ENCODE measurements at places on chromosomes 13 and 19.

GRCh38 chr19:18660939-18661670 lies 22.4 kb upstream of the CRTC1 start:
- DNase-seq: no peak

DNA sequence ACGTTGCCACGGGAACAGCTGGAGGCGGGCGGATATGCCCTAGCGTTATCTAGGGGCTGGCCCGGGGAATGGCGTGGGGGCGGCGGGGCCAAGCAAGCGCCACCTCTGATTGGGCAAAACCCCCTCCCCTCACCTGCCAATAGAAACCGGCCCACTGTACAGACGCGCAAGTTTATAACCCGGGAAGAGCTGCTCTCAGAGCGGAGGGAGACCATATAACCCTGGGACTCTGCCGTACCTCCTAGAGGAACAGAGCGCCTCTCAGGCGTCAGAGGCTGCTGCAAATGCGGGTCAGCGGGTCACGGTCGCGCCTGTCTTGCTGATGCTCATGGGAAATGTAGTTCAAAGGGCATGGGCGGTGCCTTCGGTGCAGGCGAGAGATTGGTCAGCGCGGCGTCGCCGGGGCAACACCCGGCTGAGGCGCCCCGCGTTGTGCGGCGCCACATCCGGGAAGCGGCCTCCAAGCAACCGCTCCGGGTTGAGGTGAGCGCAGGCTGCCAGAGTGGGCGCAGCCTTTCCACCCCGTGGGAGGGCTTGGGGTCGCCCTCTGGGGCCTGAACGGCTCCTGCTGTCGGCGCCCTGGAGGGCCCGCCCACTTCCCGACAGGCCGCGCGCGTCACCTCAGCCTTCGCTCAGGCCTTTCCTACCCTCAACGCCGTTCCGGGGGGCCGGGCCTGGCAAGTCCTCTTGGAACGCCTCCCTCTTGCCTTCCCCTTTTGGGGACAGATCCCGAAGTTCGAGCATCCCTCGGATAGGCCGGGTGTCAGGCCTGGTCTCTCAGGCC lies at the start of gene ZNF446:
ZNF446 (plus strand) TSS at position 639 of the 784 bp plus-strand sequence. CDS start 867 bp downstream, outside the sequence.
- peak; percentile 94 for DNase-seq

DNA sequence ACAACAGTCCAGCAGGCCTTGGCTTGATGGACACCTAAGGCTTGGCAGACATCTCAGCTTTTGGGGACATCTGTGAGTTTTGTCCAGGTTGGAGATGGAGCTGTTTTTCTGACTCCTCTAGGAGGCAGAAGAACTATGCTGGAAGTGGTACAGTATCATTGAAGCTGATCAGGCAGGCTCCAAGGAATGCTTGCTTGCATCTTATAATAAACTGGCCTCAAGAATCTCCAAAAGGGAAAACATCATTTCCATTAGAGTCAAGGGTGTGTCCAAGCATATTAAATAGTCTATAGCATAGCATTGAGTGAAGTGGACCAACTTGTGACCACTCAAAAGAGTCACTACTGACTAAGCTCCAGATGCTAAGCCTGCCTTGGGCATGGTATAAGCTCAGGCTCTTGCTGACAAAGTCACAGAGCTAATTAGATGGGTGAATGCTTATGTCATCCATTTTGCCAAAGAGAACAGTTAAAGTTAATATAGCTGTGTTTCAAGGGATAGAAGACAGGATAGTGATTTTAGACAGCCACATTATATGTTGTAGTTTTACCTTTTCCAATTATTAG lies 216.0 kb downstream of the DNAJC15 start:
- no peak for DNase-seq

DNA sequence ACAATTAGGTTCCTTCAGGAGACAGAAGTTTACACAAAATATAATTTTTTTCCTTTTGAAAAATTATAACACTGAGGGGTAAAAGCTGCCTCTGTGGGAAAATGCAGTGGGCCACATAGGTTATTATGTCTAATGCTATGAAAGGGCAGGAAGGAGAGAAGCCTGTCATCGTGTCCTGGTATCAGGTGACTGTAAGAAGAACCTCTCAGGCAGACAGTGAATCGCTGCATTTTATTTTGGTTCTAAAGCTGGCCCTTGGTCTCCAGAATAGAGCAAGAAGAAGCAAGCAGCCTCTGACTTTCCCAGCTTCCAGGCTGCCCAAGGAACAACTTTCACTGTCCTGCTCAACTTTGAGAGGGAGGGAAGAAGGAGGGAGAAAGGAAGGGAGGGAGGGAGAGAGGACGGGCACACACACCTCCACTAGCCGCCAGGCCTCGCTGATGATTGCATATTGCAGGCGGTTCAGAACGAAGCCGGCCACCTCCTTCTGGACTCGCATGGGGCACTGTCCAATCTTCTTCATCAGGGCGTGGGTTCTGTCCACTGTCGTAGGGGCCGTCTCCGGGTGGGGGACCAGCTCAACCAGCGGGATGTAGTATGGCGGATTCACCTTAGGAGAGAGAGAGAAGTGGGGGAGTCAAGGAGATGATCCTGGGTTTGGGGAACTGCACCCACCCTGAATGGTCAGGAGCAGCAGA lies 93.8 kb downstream of the CRYL1 start:
- DNase-seq: no peak

DNA sequence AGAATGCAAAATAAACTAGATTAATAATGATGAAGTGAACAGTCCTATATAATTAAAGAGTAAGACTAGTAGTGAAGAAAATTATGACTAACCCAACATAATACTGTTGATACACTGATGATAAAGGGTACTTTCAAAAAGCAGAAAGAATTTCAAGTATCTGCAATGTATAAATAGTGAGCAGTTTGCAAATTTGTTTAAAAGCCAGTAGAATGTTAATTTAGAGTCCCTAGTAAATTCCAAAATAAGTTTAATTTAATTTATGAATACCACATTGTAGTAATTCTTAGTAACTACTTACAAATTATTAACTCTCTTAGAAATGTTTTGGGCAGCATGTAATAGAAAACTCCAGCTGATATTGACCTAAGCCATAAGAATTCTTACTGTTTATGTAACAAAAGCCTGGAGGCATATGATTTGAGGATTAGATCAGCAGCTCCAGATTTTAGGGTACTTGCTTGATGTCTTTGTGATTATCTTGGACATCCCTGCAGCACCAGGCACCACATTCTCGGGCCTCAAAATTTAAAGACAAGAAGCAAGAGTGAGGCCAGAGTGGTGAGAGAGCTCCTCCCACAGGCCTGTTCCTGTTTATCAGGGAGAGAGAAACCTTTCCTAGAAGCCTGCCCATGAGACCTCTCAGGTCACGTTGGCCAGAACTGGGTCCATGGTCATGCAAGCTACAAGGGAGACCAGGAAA lies 67.6 kb upstream of the TDRD3 start:
- DNase-seq: no peak

- DNase-seq: no peak
Measured at GRCh38 chr13:23421596-23421995, 11.9 kb downstream of the SACS start.

DNA sequence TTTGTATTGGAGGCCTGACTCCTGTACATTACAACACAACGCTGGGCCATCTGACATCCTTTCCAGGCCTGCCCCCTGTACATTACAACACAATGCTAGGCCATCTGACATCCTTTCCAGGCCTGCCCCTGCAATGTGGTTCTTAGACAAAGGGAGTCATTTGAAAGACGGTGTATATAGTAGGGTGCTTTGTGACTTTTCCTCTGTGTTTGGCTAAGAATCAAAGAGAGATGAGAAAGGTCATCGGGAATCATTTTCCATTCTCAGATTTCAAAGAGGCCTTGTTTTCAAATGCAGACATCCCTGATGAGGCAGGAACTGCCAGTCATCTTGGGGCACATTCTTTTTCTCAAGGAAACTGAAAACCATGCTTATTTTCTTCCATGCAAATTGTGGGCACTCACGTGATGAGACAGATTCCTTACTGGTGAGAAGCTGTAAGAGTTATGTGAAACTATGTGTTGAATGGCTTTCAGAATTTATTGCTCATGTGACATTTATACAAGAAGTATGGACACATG lies 551.6 kb downstream of the MYO16 start:
- no peak for DNase-seq

DNA sequence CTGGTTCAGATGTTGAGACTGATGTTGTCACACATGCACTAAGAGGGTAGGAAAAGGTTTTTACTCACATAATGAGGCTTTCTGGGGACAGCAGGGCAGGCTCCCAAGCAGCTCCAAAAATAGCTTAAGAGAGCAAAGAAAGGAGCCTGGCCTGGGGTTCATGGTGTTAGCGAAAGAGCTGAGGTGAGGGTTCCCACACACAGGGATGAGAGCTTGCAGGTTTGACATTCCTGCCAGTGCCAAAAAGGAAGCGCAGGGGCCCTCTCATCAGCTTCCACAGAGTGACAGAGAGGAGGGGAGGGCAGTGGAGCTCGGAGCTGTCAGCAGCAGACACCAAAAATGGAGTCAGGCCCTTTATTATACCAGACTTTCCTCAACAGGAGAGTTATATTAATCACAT lies 65.5 kb upstream of the FAM216B start:
- no peak for DNase-seq

DNA sequence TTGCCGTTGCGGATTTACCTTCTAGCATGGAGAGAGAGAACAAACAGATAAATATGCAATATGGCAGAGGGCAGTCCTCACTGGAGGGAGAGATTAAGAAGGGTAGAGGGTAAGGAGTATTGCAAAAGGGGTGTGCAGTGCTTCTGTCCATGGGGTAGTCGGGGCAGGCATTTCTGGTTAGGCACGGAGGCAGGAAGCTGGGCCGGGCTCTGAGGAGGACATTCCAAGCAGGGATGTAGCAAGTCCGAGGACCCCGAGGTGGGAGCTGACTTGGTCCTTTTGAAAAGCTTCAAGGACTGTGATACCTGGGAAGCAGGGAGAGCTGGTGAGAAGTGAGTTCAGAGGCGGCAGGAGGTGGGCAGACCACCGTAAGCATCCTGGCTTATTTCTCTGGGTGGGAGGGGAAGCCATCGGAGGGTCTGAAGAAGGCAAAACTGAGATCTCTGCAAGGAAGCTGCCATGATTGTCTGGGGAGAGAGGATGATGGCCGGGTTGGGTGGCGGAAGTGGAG lies 214.9 kb downstream of the FGF9 start:
- DNase-seq: no peak

GRCh38 chr13:110262508-110263291 lies 44.3 kb downstream of the COL4A1 start:
- no peak for DNase-seq

DNA sequence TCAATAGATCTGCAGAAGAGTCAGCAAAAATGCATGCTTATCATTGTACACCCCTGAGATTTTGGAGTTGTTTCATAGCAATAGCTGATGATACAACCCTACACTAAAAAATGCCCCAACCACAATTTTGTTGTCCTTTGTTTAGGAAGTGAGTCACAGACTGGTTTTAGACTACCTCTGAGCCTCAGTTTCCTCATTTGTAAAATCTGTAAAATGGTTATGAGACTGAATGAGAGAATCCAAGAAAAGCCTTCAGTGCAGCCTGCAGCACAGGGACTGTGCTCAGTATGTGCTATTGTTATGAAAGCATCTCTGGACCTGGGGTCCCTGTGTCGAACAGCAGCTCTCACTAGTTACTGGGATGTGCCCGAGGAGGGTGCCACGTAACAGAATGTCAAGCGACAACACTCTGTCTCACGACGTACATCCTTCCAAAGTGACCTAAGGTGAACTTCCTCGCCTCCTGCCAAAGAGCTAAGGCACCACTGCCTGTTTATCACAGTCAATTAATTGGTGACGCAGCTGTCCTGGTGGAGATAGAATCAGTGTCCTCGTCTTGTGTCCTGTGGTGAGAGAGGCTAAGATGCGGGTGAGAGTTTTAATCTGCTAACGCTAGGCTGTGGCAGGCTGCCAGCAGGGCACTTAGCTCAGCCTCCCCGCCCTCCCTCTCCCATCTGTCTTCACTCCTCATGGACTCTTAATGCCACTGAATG lies 18.1 kb downstream of the DHRS12 start:
- no peak for DNase-seq

DNA sequence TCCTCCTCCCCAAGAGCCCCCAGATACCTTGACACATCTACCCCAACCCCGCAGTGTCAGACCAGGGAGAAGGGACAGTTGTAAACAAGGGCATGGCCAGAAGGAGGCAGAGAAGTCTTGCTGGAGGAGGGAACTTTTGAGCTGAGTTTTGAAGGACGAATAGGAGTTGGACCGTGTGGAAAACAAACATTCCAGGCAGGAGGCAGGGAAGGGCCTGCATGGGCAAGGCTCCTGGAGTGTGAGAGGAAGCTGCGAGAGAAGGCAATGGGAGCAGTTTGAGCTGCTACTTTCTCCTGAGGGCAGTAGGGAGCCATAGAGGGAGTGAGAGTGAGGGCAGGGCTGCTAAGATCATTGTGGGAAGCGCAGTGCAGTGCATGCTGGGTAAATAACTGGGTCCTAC lies 23.3 kb downstream of the IL12RB1 start:
- no peak for DNase-seq

- DNase-seq: peak; percentile 29
Measured at GRCh38 chr13:87123987-87124784, 547.0 kb upstream of the SLITRK5 start.

DNA sequence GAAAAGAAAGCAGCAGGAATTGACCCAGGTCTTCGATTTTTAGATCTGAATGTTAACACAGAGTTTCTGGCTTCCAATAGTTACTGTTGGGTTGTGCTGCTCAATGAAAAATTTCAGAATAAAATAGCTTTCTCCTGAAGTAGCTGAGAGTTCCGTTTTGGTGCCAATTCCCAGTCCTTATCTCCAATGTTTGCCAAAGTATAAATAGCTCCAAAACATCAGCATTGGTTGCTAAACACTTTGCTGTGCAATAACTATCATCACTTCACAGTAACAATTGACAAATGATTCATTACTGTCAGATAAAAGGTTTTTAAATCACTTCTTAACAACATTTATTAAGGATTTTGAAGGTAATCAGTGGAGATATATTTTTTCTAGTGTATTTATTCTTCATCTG lies 446.0 kb downstream of the PCDH20 start:
- DNase-seq: no peak

DNA sequence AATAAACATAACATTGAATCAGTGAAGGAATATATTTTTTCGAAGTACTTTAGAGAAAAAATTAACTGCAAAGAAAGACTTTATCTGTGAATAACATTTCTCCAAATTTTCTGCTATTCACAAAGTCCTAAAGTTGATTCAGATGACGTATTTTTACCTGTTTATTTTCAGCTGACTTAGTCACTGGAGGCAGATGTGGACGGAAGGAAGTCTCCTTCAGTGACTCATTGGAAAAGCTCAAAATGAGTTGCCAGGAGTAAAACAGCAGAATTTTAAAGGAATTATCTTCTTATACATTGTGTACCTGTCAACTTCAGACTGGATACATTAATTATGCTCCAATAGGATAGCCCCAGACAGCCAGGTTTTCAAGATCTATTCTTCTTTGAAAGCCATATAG lies 679.3 kb upstream of the GPC6 start:
- no peak for DNase-seq

DNA sequence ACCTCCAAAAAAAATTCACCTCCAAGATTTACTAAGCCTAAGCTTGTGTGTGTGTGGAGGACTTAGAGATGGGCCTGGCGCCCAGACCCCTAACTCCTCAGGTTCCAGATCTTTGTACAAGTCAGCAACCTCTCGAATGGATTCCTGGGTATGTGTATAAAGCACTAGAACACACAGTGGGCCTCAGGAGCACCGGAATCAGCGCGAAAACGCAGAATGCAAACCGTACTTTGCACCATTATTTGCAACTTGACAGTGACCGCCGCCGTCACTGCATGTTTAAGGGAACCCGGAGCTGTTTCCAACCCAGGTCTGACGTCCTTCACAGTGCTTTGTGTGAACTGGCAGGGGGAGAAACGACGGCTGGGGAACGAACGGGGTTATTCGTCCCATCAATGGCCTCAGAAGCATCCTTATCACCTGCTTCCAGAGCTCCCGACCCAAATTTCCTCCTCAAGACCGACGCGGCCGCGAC lies 688 bp downstream of the ZNF606 start:
- peak; percentile 25 for DNase-seq
